ENCODE measurements at places on chromosomes 12 and 14.

GRCh38 chr12:80979816-80980215 is 42.1 kb upstream of the LIN7A start:
- no peak for DNase-seq

GRCh38 chr14:91484186-91484585 is 25.9 kb downstream of the PPP4R3A start:
- no peak for DNase-seq

- no peak for DNase-seq
These were observed 916 bp upstream of the PAWR start for GRCh38 chr12:79691511-79692248.

- no peak for DNase-seq
These were observed 34.5 kb downstream of the FBRSL1 start for GRCh38 chr12:132524405-132524804.
